ENCODE measurements at places on chromosomes 6 and 20. TPM values are rescaled to one million over a fixed set of nuclear protein-coding genes. Genes with fewer than 3 reads are reported as not detected.

The BLCAP gene
- total RNA-seq = 49.5 TPM

The CYP21A2 gene
- not detected for total RNA-seq

The TCF21 gene
- 0.08 TPM for total RNA-seq

The CCN6 gene
- not detected for total RNA-seq

The FBXO9 gene
- 39.2 TPM for total RNA-seq

The ARHGAP40 gene
- 0.02 TPM for total RNA-seq

The C4A gene
- total RNA-seq = 1.5 TPM

The GNMT gene
- total RNA-seq = 0.10 TPM

The SMLR1 gene
- not detected for total RNA-seq

The MCM3 gene
- total RNA-seq = 80.4 TPM

The GID8 gene
- 23.2 TPM for total RNA-seq

The TSHZ2 gene
- total RNA-seq = not detected

The TUBB2B gene
- 13.4 TPM for total RNA-seq

The HINT3 gene
- total RNA-seq = 7.4 TPM

The ZNF165 gene
- total RNA-seq = 1.1 TPM

The CST2 gene
- 0.32 TPM for total RNA-seq

The NKX2-2 gene
- total RNA-seq = not detected

The SERAC1 gene
- 3.2 TPM for total RNA-seq

The KCNQ5 gene
- total RNA-seq = 1.6 TPM

The MATN4 gene
- total RNA-seq = 0.06 TPM

The ZBTB12 gene
- total RNA-seq = 5.3 TPM

The CUL7 gene
- total RNA-seq = 6.8 TPM

The HFE gene
- 8.8 TPM for total RNA-seq

The BPIFB4 gene
- not detected for total RNA-seq

The OLIG3 gene
- not detected for total RNA-seq

The CASS4 gene
- total RNA-seq = not detected

The SYCP2L gene
- 3.3 TPM for total RNA-seq

The C6orf52 gene
- total RNA-seq = 1.1 TPM

The NKAPL gene
- total RNA-seq = not detected

The ADGRB3 gene
- not detected for total RNA-seq

The MAFB gene
- total RNA-seq = 0.11 TPM

The WFDC2 gene
- not detected for total RNA-seq

The ADAM33 gene
- total RNA-seq = 0.03 TPM

The MLN gene
- total RNA-seq = not detected

The RAB32 gene
- total RNA-seq = 46.0 TPM

The ZBTB2 gene
- 17.1 TPM for total RNA-seq

The PLCB4 gene
- total RNA-seq = 14.3 TPM

The B3GALT4 gene
- 0.93 TPM for total RNA-seq

The RFX6 gene
- not detected for total RNA-seq

The HSPA1L gene
- 1.8 TPM for total RNA-seq

The NOX3 gene
- total RNA-seq = not detected

The UBD gene
- total RNA-seq = 0.46 TPM

The CPXM1 gene
- not detected for total RNA-seq

The IDH3B gene
- total RNA-seq = 126 TPM

Measured in A549 treated with CORT108297 at 1 μM for 4 hours (cell line).